ENCODE measurements at places on chromosomes 6 and 20. TPM values are rescaled to one million over a fixed set of nuclear protein-coding genes. Genes with fewer than 3 reads are reported as not detected.
A peak's percentile ranks its signal among the peaks of the same experiment; 100 is the strongest.

- DNase-seq = no peak
Observed at GRCh38 chr6:72672906-72673305, 51.0 kb downstream of the KCNQ5 start.

DNA sequence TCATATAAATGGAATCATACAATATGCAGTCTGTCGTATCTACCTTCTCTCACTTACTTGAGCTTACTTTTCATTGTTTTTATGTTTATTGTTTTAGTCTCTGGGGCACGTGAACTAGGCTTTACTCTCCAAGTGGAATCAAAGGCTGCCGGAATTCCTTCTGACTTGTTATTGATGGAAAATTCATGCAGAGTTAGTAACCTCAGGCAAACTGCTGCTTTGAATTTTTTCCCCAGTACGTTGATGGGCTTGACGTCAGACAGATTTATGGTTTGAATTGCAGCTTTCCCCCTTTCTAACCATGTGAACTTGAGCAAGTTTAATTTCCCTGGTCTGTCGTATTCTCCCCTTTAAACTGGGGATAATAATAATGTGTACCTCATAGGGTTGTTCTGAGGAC, 68.6 kb downstream of the ZDHHC14 start:
- DNase-seq = no peak

- no peak for DNase-seq
Observed at GRCh38 chr6:65299236-65299635, 407.8 kb downstream of the EYS start.

- no peak for DNase-seq
Observed at GRCh38 chr6:42791706-42792320, 10.0 kb downstream of the BICRAL start.

DNA sequence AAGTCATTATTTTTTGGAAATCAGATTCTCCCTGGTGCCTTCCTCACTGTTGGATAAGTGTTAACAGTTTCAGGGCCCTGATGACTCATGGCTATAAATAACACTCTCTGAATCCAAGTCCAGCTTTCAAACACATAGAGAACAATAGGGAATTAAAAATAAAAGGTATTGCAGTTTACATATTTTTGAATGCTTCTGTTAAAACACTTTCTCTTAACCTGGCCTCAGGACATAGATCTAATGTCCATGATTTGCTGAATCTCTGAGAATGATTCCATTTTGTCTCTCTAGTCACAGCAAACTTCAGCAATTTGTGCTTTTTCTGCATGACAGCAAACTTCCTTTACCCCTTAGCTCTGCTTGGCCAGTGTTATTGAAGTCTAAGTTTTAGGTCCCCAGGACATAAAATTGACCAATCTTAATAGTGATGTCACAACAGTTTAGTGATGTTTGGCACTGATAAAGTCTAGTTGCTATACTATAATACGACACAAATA, 1192.4 kb upstream of the CITED2 start:
- no peak for DNase-seq

The HTR1B gene
- not detected for total RNA-seq

DNA sequence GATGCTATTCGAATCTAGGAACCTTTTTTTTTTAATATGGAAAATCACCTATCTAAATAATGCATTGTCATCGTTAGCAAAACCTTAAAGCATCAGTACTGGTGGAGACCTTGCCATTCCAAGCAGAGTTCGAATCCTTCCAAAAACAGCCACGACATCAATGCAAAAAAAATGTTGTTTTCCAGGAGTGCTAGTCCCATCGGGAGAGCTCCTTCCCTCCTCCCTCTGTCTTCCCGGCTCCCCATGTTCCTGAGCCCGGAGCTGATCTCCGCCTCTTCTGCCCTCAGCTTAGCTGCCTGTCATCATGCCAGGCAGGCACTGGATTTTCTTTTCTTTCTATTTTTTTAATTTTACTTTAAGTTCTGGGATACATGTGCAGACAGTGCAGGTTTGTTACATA, 153.6 kb upstream of the QKI start:
- no peak for DNase-seq

DNA sequence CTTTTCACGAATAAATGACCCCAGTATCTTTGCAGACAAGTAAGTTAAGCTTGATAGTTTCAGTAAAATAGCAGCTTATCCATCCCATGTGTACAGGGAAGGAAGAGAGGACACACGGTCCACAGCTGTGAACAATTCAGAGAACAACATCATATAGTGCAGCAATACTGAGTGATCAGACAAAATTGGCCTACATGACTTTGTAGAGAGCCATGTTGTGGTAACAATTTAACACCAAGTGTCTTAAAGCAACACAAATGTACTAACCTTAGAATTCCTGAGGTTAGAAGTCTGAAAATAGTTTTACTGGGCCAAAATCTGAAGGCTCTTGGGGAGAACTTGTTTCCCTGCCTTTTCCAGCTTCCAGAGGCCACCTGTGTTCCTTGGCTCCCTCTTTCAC, 12.5 kb downstream of the FAM184A start:
- no peak for DNase-seq

The SAPCD1 gene
- total RNA-seq = 13.0 TPM

The EDN3 gene
- not detected for total RNA-seq

DNA sequence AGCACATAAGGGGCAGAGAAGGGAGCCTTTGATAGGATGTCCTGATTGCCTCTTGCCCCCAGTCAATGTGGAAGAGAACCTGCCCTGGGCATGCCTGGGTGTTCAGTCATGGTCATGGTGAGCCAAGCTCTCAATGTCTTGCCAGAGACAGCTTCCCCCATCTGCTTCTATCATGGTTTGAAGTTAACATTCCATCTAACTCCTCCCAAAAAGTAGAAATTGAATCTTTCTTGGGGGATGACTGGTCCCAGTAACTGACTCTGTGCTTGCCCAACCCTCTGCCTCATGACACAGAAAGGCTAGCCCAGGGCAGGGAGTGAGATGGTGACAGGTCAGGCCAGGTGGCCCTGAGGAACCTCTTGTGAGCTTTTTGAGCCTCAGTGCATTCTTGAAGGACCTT, 60.1 kb downstream of the ADTRP start:
- no peak for DNase-seq

The PLAGL1 gene
- 9.9 TPM for total RNA-seq

DNA sequence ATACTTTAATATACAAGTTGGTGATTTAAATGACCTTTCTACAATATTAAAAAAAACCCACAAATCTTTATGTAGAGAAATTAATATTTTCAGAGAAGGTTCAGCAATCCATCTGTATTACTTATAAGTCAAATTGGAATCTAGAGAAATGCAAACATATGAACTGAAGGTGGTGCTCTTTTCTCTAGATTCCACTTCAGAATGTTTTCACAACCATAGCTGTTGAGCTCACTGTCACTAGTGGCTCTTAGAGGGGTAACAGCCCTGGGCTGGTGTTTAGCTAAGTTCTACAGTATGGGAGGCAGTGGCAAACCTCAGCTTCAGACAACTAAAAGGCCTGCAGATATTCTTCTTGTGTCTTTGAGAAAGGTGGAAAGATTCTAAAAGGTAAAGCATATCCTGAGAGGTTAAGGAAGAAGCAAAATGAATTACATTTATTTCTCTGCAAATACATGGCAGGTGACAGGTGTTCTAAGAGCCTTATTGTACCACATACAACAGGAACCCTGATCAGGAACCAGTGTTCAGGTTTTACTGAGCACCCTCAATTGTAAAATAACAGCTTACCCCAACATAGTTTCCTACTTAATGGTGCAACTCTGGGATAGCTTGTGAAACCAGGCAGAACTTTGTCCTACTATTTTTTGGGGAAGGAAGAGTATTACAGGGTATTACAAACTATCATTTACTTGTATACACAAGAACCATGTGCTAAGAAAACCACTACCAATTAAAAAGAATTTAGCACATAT, 56.6 kb upstream of the SAMHD1 start:
- DNase-seq = peak; percentile 7

GRCh38 chr6:169450097-169450496, 196.5 kb upstream of the THBS2 start:
- no peak for DNase-seq

DNA sequence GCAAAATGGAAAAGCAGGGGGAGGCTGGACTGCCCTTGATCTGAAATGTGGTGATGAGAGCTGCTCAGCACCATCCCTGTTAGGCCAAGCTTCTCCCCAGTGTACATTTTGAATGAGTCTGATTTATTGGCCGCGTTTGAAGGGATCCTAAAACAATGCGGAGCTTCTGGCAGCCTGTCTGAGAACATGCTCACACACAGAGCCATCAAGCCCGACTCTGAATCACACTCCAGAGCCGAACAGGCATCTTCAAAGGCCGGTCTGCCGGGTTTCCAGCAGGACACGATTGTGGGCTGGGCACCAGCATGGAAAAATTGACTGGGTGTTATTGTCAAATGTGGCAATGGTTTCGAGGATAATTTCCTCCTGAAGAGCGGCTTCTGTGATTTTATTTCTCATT, 235.9 kb downstream of the TFAP2C start:
- DNase-seq = no peak

GRCh38 chr6:15341311-15342001, 95.6 kb downstream of the JARID2 start:
- DNase-seq = no peak

GRCh38 chr6:13327691-13328075, 654 bp downstream of the TBC1D7 start:
- DNase-seq = no peak

- DNase-seq = no peak
Observed at GRCh38 chr6:45789238-45789637, 226.4 kb downstream of the CLIC5 start.

- DNase-seq = no peak
Observed at GRCh38 chr20:1394686-1395085, 1.8 kb upstream of the FKBP1A start.

The BPIFA1 gene
- total RNA-seq = not detected

DNA sequence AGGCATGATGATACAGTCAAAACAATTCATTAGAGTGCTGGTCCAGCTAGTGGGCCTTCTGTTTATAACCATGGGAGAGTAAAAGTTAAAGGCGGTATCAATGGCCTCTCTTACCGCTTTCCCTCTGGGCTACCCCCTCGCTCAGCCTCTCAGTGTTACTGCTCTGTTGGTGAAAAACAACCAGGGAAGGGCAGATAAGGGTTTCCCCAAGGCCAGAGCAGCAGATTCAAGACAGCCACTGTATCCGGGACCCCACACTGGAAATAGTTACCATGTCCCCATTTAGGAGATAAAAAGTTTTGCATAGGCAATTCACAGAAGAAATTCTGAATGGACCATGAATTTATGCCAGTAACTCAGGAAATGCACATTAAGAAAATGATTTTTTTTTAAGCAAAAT, 13.4 kb downstream of the SCGN start:
- no peak for DNase-seq

The NRN1 gene
- total RNA-seq = not detected

The LGSN gene
- not detected for total RNA-seq

- no peak for DNase-seq
Observed at GRCh38 chr20:2599288-2600006, 53.0 kb upstream of the NOP56 start.

DNA sequence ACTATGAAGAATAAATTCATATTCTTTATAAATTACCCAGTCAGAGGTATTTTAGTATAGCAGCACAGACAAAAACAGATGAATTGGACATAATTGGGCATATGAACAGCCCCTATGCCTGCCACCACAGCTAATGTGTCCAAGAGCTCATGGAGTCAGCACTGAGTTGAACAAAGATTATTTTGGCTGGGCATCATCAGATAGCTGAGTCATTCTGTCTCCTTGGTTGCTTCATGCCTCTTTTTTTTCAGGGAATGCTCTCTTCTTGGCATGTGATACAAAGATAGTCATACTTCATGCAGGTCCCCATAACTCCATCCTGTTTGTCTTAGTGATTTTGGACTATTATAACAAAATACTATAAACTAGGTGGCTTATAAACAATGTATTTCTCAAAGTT, 275.6 kb downstream of the TENT5A start:
- DNase-seq = no peak

GRCh38 chr20:59684685-59685242, 80.4 kb downstream of the PHACTR3 start:
- DNase-seq = no peak

GRCh38 chr20:45823949-45824835, 2.9 kb downstream of the TNNC2 start:
- peak; percentile 30 for DNase-seq

- no peak for DNase-seq
Observed at GRCh38 chr6:108710030-108710429, 138.2 kb upstream of the ARMC2 start.

The BPIFB2 gene
- total RNA-seq = not detected

The MAFB gene
- total RNA-seq = 0.31 TPM

The OR2B6 gene
- not detected for total RNA-seq

The SLC35F1 gene
- not detected for total RNA-seq

The SIRPG gene
- total RNA-seq = not detected

DNA sequence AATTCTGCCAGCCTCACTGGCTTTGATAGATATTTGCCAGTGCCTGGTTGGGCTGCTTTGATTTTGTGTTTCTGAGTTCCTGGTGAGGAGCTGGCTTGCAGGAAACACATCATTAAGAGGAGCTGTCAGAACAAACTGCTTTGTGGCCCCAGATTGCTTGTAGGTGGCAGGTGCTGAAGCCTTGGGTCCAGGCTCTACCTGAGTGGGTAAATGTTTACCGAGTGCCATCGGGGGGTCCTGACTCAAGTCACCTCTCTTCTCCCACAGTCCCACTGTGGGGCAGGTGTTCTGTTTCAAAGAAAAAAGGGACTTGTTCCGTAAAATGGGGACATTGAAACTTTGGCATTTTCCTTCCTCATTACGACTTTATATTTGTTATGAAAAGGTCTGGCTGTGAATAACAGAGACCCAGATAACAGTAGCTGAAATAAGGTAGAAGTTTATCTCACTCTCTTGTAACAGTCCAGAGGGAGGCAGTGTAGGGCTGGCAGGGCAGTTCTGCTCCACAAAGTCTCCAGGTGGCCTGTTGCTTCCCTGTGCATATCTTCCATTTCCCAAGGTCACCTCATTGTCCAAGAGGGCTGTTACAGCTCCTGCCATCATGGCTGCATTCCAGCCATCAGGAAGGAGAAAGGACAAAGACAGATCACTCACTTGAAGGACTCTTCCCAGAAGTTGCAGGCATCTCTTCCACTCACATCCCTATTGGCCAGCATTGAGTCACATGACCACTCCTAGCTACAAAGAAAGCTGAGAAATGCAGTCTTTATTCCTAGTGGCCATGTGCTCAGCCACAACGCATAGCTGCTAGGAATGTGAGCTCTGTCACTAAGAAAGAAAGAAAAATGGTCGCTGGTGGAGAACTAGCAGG, 149.9 kb upstream of the KCNG1 start:
- DNase-seq = no peak

- DNase-seq = peak; percentile 30
Observed at GRCh38 chr6:26576407-26576843, 20.3 kb upstream of the ABT1 start.

DNA sequence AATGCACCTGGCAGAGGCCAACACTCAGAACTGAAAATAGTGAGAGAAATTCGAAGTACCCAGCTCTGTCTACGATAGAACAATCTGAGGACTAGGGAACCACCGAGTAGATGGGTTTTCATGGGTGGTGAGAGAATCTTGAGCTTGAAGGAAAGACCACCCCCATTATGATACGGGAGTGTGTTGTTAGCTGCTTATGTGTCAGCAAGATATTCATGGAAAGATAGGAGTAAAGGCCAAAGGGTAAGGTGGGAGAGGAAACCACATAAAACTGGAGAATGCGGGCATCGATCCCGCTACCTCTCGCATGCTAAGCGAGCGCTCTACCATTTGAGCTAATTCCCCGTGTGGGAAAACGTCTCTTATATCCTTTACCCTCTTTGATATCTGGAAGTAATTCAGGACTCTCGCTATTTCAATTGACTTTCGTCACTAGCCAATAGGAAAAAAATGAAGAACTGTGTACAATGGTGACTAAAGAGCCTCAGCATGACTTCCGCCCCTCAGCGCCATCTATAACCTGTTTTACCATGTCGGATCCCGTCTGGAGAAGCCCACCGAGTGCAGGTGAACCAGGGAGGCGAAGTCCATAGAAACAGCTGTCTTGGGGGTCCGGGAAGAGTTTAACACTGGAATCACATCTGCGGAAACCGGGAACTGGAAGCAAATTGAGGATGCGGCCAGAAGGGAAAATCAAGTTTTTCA, 25.0 kb upstream of the ABT1 start:
- DNase-seq = peak; percentile 80
